CD8-positive, alpha-beta T cell (primary cell): ENCODE measurements at places on chromosomes 5 and 9. TPM values are rescaled to one million over a fixed set of nuclear protein-coding genes. Genes with fewer than 3 reads are reported as not detected.

DNA sequence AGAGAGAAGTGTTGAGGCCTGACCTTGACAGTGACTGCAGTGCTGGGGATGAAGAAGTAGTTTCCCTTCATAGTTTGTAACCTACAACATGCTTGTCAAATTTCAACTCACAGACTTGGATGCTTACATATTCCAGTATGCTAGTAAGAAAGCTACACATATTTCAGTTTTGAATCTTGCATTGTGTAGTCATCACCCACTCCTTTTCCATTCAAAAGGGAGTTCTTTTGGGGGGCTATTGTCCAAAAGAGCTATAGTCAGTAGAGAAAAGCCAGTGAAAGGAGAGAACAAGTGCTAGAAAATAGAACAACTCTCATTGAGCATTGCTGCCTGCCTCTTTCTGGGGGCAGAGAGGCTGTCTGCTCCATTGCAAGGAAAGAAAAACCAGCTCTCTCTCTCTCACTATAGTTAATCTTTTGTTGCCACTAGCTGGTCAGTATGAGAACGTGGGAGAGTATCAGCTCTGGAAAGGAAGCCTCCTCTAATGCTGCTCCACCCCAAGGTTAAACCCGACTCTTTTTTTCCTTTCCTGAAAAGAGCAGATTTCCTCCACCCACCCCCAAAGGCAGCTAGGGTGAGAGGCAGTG lies 7.3 kb downstream of the ASTN2 start:
- DNase-seq: no peak

Gene POU5F2
- total RNA-seq: 0.43 TPM

Gene NTNG2
- 5.8 TPM for total RNA-seq

DNA sequence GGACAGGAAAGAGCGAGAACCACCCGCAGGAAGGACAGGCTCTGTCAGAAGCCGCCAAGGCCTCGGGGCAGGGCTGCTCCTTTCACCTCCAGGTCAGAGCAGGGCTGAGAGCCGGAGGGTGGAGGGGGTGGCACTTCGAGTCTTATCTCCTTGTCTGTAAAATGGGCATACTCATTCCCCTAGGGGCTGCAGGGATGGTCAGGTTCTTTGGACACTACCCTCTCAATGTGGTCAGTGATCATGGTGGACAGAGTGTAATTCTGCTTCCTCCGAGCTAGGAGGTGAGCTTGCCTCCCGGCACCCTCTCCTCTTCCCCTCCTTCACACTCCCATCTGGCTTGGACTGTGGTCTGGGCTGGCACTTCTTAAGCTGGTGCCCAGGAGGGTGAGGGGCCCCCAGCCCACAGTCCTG lies 39.6 kb downstream of the RGS3 start:
- DNase-seq: no peak

DNA sequence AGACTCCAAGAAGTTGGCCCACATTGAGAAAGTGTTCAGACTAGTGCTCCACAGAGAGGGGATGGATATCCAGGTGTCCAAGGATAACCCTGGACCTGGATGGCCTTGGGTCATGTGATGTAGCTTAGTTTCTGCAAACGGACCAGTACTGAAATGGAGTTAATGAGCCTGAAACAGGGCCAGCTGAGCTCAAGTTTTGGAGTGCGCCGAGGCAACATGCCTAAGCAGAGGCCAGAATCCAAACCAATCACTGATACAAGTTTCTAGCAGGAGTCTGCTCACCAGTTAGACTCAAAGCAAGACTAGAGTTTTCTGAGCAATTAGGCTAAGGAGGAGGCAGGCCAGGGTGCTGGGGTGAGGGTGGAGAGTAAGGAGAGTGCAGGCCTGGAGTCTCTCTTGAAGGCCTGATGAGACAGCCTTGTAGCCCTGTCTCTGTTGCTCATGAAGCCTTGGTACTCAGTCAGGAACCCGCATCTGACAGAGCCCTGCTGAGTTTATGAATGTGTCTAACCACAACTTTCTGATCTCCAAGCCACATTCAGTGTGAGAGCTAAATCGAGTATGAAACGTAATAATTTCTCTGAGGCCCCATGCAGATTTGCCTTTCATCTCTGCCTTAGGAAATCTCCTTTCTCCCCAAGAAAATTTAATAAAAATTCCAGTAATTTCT lies 68.9 kb upstream of the EQTN start:
- no peak for DNase-seq

- no peak for DNase-seq
These were observed 366.9 kb upstream of the NUDT12 start for GRCh38 chr5:103929338-103930013.

Gene XPA
- total RNA-seq: 21.1 TPM
